ENCODE measurements at places on chromosomes 12 and 14.

DNA sequence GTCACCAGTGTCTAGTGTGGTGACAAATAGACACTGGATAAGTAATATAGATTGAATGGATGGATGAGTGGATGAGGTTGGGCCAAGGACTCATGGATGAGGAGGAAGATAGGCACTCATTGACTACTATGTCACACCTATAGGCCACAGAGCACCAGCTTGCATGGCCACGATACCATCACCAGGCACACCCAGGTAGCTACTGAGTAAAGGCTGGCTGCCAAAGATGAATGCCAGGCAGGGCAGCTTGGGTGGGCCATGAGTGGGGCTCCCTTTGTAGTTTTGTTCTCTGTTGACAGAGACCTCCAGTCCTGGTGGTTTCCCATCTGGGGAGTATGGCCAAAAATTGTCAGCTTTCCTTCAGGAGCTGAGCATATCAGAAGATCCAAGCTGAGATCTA, 11.2 kb upstream of the KRT83 start:
- no peak for DNase-seq

DNA sequence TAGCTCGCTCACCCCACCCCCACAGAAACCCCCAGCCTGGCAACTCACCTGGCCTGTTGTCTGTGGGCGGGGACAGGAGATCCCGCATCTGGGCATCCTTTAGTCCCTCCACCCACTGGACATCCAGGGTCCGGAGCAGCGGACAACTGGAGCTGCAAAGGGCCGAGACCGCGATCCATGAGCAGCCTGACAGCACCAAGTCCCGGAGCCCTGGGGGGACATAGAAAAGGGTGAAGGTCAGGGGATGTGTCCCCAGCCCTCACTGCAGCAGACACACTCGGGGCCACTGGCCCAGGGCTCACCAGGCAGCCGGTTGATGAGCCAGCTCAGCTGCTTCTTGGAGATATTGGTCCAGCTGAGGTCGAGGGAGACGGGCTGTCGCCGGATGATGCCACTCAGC, 40.9 kb downstream of the RNF34 start:
- DNase-seq = no peak

- no peak for DNase-seq
Measured at GRCh38 chr12:110175201-110175600, 51.0 kb downstream of the IFT81 start.

- DNase-seq = peak; percentile 37
Measured at GRCh38 chr12:121465921-121466793, 66.2 kb downstream of the RNF34 start.

GRCh38 chr12:54306925-54307741, 6.3 kb upstream of the NFE2 start:
- no peak for DNase-seq

- no peak for DNase-seq
Measured at GRCh38 chr12:6424008-6424347, 20.8 kb upstream of the CD27 start.

DNA sequence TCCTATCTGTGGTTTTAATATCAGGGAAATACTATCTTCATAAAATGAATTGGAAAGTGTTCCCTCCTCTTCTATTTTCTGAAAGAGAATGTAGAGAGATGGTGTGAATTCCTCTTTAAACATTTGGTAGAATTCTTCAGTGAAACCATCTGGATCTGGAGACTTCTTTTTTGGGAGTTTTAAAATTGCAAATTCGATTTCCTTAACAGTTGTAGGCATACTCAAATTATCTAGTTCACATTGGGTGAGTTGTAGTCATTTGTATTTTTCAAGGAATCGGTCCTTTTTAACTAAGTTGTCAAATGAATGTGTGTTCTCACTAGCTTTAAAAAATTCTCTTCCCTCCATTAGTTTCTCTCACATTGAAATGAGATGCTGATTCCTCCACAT, 75.4 kb upstream of the CHST11 start:
- no peak for DNase-seq

- DNase-seq = no peak
Measured at GRCh38 chr12:113825705-113826104, 140.4 kb downstream of the RBM19 start.

DNA sequence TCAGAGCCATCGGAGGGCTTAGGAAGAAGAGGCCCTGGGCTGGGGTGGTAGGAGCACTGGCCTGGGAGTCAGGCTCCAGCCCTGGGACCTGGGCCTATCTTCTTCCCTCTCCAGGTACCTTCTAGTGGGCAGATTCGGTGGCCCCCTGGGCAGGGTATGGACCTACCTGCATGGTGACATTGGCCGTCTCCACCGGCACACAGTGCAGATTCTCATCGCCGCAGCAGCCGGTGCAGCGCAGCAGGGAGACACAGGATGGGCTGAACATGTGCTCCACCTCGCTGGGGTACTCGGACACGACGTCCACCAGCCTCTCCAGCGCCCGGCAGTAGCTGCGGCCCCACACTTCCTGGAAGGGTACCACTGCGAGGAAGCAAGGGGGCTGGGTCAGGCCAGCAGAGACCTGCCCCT, 6.2 kb downstream of the PGF start:
- no peak for DNase-seq

- DNase-seq = no peak
Measured at GRCh38 chr14:92728759-92729364, 19.6 kb downstream of the LGMN start.

DNA sequence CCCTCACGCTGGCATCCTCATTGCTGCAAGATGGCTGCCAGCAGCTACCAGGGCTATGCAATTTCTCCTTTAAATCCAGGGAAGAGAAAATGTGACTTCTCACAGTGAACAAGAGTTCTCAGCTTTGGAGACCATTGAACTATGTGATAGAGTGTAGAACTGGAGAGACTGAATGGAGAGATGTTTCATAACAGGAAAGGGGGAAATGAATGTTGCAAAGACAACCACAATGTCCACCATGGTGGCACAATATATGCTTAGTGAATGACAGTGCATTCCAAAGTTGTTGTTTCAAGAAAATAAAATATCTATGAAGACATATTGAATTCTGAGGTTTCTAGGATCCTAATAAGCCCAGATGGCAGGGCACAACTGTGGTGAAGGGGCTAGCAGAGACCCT, 13.2 kb upstream of the COCH start:
- no peak for DNase-seq

GRCh38 chr14:71116568-71117122, 209.4 kb downstream of the PCNX1 start:
- DNase-seq = no peak

GRCh38 chr14:22653012-22653621, 9.0 kb upstream of the OR6J1 start:
- no peak for DNase-seq

DNA sequence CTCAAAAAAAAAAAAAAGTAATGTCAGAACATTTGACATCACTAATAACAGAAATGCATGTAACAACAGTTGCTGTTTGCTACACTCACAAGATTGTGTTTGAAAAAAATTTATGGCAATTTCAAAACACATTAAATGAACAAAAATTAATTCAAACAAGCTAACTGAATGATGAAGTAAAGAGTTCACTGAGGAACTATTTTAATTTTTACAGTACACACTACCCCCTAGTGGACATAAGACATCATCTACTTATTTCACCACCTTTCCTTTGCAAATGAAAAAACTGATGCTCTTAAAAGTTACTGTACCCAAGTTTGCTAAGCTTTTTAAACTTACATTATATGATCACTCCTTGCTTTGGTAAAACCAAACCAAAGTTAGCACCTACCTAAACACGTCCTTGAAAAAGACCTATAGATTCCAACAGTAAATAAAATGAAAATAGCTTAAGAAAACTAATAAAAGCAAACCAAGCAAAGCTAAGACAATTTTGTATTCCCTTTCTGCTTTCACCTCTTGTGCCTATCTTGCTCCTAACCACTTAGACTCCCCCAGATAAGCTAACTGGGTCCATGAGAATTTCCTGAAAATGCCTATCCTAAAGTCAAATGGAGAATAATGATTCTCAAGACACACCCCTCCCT, 22.2 kb downstream of the UBE2N start:
- DNase-seq = no peak

DNA sequence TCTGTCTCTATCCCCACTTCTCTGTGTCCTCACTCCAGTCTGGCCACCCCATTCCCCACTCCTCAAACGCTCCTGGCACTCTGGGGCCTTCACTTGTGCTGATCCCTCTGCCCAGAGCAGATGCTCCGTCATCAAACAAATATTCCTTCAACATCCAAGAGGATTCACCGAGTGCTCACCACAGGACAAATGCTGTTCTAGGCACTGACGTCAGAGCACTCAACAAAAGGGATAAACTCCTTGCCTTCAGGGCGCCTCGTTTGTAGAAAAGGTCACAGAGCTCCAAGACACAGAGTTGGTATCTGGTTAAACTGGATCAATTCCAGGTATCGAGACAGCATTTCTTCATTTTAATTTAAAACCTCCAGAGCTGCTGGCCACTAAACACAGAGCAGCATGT, 35.3 kb downstream of the PSMC1 start:
- no peak for DNase-seq

- no peak for DNase-seq
Measured at GRCh38 chr12:92295523-92295922, 149.9 kb upstream of the BTG1 start.

GRCh38 chr12:24360057-24360456, 410.6 kb upstream of the SOX5 start:
- no peak for DNase-seq

- DNase-seq = no peak
Measured at GRCh38 chr12:17579205-17580026, 510.6 kb downstream of the RERGL start.

GRCh38 chr14:102028733-102029132, 58.1 kb downstream of the HSP90AA1 start:
- DNase-seq = no peak

- DNase-seq = no peak
Measured at GRCh38 chr12:19659086-19659485, 219.8 kb downstream of the AEBP2 start.

DNA sequence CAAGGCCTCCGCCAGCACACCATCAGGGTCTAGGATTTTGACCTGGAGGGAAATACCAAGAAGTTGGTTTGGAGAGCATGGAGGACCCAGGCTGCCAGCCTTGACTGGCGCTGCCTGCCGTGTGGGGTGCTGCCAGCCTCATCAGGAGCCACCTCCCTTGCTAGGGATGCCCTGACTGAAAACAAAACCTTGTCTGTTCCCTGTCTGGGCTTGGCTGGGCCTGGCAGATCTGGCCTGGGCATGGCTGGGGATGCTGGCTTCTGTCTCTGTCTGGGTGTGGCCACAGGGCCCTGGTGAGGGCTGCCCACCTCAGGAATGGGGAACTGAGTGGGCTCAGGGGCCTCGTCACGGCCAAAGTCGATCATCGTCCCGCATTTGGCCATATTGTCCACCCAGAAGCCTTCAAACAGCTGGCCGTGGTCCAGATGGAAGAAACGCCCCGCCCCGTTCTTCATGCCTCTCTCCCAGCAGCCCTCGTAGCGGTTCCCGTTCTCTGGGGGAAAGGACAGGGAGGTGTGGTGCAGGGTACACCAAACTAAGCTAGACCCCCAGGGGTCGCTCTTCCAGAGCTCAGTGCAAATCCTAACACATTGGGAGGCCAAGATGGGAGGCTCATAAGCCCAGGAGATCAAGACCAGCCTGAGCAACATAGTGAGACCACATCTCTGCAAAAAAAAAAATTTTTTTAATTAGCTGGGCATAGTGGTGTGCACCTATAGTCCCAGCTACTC, 16.5 kb downstream of the MORN3 start:
- no peak for DNase-seq

DNA sequence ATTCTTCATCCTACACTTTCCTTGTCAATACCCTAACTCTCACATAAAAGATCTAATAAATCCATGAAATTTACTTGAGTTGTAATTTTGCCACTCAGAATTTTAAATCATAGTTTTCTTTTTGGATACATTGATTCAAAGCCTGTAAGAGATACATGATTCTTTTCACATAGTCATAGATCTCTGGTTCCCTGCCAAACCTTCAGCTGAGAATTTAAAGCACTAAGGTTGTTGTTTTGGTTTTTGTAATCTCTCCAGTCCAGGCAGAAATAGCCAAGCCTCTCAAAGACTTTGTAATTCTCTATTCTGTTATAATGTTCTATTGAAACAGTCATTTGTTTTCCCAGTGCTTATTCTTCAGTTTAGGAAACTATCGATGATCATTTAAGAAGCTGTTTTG, 273.9 kb downstream of the TRHDE start:
- DNase-seq = no peak

GRCh38 chr14:75823334-75823733, 158.5 kb downstream of the TGFB3 start:
- DNase-seq = no peak

- DNase-seq = no peak
Measured at GRCh38 chr14:76710056-76711010, 50.9 kb upstream of the VASH1 start.

DNA sequence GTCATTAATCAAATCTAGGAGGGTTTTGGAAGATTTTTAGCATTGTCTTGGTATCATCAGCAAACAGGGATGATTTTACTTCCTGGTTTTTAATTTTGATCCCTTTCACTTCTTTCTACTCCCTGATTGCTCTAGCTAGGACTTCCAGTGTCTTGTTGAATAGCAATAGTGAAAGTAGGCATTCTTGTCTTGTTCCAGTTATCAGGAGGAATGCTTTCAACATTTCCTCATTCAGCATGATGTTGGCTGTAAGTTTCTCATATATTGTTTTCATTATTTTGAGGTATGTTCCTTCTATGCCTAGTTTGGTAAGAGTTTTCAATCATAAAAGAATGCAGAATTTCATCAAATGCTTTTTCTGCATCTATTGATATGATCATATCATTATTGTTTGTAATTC, 244.2 kb upstream of the CLEC14A start:
- DNase-seq = no peak

DNA sequence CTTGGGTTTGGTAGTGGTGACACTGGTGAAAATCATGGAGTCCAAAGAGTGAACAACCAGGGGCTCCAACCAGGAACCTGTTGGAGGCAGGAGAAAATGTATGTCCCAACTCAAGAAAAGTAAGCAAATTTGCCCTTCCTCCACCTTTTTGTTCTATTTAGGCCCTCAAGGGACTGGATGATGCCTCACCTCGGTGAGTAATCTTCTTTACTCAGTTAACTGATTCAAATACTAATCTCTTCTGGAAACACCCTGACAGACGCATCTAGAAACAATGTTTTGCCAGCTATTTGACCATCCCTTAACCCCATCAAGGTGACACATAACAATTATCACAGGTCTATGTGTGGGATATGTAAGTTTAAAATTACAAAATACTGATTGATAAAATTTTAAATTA, 272.4 kb upstream of the FOXG1 start:
- DNase-seq = no peak

DNA sequence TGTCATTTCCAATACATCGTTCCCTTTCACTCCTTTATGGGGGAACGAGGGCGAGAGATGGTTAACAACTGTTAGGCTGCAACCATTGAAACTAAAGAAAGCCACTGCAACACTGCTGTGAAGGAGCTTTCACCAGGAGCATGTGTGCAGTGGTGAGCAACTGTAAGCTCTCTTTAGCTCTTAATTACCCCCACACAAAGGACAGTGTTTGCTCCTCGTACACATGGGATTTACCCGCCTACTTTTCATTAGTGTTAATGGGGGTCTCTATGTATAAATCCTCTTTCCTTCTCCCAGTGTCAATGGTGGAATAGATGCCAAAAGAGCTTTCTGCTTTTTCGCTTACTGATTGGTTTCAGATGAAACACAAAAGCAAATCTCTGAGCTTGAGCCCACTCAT, 343.1 kb downstream of the FLRT2 start:
- no peak for DNase-seq

Data from stimulated activated CD8-positive, alpha-beta memory T cell treated with anti-CD3 and anti-CD28 coated beads, Interleukin-12 subunit alpha, Interleukin-12 subunit beta, amount 100 ng/mL, for 4 hours (primary cell).